RPMI7951 (cell line): ENCODE measurements at places on chromosomes 1 and 21. TPM values are rescaled to one million over a fixed set of nuclear protein-coding genes. Genes with fewer than 3 reads are reported as not detected.

DNA sequence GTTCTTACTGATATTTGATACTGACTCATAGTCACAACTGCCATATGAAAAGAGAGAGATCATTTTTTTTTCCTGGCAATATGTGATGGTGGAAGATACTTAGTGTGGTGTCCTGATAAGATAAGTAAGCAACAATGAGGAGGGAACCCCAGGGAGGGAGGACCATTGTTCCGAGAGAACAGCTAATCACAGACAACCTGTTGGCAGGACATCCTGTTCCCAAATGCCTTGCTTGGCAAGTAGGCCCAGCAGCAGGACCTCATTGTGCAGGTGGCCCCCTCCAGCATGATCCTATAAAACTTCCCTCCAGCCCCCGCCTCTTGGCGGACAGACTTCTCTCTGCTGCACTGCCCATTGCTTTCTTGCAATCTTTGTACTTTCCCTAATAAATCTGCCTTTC is 329.4 kb upstream of the CHRM3 start:
- DNase-seq, result no peak

DNA sequence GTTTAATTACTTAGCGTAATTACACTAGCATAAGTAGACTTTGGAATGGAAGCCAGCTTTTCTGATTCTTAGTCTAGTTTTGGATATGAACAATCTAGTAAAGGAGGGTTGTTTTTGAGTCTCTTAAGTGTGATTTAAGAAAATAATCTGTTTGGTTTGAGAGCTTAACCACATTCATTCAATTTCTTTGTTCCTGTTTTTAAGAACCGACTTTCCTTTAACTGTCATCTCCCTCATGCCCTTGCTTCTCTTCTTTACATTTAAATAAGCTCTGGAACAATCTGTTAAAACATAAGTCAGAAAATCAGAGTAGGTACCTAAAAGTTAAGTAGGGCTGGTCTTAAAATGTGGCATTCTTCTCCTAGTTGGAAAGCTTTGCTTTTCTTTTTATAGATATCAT is 27.7 kb downstream of the CDC42 start:
- no peak for DNase-seq

DNA sequence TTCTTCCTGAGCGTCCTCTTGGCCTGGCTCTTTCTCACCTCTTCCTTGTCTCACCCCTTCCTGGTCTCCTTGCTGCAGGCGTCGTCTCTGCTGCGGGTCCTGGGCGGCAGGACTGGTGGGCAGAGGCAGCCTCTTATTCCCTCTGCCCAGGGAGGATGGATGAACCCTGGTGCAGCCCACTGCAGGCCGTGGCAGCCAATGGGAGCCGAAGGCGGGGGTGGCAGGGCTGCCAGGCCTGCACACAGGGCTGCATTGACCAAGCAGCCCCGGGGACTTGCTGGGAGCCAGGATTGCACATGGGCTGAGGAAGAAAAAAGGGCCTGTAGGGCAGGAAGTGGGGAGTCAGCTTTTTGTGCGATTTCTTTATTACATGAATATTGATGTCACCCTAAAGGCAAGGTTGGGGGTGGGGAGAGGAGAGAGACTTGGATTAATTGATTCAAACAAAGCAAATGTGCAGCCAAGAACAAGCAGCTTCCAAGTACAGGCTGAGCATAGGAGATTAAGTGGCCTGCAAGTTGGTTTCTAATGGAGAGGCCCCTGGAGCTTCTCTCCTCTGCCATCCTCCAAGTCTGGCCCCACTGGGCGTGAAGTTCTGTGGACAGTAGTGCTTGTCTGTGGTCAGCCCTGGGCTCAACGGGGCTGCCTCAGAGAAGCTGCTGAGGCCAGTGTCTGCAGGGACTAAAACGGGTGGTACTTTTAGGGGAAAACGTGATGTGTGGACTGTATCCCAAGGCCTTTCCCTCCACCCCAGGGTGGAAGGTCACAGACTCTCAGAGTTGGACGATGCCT is at the start of gene S100B:
TSS of gene S100B (minus strand) at position 108 of the 792 bp plus-strand sequence. CDS start 2,667 bp downstream, outside the sequence.
- peak; percentile 58 for DNase-seq

DNA sequence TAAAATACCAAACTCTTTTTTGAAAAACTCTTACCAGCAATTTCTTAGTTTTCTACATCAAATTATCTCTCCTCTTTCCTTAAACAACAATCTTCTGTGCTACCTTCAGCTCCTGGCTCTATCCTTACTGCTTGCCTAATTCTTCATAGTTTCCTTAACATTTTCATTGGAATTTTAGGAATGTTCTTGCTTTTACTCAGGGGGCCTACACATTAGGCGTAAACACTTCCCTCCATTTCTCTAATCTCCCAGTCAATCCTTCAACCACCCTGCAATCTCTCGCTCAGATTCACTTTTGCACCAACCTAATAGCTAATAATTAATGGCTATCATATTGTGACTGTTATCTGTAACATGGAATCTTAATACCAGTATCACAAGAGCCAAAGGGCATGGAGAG is 50.1 kb downstream of the ADAMTS5 start:
- DNase-seq, result no peak

DNA sequence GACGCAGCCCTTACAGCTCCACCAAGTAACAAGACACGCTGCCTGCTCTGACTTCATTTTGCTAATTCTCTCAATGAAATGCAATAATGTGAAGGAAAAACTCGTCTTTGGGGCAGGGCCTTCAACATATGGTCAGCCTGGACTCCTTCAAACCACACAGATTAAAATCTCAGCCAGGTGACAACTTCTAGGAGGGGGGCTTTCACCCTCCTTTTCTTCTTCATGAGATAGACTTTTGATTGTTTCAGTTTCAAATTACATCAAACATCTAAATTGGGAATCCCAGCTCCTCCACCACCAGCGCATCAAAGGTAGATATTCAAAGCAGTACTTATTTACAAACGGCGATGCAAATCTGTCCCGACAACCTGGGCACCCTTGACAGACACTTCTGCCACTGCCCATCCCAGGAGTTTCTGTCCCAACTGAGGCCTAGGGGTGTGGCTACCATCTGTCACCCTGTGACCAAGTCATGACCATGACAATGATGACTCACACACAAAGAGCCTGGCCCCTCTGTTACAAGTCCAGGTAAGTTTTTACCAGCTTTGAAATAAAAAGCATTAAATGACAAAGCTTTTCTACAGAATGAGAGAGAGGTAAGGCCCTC is 29.7 kb downstream of the SSBP3 start:
- no peak for DNase-seq

- DNase-seq, result peak; percentile 85
Measured at GRCh38 chr1:68232289-68233148, at the start of gene WLS. TSS of gene WLS (minus strand) at chr1:68232523. CDS start at chr1:68232299, 224 bp downstream.

DNA sequence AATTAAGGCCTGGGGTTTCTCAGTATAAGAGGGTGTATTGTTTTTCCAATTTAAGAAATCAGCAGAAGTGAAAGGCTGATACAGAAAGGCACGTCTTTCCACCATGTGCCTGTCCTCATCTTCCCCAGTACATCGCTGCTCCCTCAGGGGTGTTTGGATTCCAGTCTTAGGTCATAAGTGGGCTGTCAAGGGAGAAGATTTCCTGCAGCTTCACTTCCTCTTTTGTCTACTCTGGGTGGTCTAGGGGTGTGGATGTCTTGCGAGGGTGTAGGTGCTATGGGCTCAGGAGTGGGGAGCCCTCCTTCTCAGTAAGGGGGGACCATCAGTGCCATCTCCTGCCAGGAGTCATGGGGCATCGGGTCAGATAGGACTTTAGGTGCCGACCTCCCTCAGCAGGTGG is 999.8 kb upstream of the NCAM2 start:
- no peak for DNase-seq

DNA sequence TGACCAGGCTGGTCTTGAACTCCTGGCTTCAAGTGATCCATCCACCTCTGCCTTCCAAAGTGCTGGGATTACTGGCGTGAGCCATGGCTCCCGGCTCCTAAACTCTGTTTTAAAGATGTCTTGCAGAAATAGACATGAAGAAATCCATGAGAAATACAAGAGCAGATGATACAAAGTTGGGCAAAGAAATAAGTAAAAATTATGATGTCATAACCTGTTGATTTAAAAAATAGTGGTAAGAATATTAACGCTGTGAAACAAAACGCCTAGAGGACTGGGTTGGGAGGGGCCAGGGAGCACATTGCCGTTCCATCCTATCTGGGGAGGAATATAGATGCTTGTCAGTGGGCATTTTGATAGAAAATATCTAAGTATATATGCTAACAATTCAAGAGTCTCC is 1.2 kb upstream of the ITGB2 start:
- no peak for DNase-seq

The IL20 gene
- total RNA-seq, result not detected in 2 replicates

The PTAFR gene
- 0.12 and 0.20 TPM in 2 replicates for total RNA-seq
